T-helper 2 cell (primary cell): ENCODE measurements at places on chromosomes 11 and 22.
A peak's percentile ranks its signal among the peaks of the same experiment; 100 is the strongest.

GRCh38 chr22:29700206-29700899 is 19.4 kb upstream of the CABP7 start:
- no peak for DNase-seq

DNA sequence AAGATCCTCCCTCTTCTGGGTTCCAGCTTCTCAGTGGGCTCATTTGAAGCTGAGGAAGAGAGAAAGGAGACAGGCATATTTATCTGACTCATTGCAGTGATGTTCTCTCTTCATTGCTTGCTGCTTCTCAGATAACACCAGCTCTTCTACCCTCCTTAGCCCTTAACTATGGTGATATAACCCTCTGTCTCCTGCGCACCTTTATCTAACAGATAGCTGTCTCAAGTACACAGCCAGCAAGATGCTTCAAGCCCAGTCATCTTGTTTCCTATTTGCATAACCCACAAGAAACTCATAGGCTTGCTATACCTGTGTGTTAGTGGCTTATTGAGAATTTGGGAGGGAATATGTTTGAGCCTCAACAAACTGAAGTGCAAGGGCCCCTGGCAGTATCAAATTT is 12.6 kb downstream of the PRSS23 start:
- DNase-seq: no peak

DNA sequence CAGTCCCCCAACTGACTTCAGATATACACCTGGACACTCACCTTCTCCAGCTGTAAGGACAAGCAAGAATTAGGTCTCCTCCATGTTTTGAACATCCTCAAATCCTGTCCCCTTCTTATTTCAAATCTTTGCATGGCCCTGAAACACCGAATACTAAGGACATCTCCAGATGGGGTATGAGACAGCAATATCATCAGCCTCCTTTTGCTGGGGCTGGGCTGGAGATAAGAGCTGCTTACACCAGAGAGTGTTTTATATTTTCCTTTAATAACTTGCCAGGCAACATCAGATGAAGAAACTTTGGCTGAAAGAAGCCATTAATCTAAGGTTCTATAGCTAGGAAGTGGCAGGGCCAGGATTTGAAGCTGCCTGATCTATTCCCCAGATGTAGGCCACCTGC is 21.6 kb downstream of the TUG1 start:
- DNase-seq: no peak

- DNase-seq: no peak
Measured at GRCh38 chr11:130055617-130056016, 14.1 kb upstream of the APLP2 start.

GRCh38 chr11:58498464-58498863 is 9.4 kb downstream of the OR5B21 start:
- no peak for DNase-seq

- peak; percentile 26 for DNase-seq
Measured at GRCh38 chr11:118913411-118914125, 12.2 kb downstream of the BCL9L start.

- DNase-seq: no peak
Measured at GRCh38 chr22:37290737-37291136, 8.4 kb downstream of the CYTH4 start.

GRCh38 chr11:101668236-101668635 is 84.4 kb upstream of the TRPC6 start:
- no peak for DNase-seq

DNA sequence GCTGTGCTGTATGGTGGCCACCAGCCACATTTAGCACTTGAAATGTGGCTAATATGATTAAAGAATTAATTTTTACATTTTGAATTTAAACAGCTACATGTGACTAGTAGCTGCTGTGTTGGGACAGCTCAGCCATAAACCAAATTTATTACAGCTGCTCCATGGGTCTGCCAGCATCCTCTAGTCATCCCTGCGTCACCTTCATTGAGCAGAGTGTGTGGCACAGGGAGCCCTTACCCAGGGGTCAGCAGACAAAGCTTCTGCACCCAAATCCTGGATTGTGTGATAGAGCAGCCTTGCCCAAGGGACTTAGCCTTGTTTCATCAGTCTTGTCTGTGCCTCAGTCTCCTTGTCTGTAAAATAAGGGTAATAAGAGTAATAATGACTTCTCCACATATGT is 19.4 kb upstream of the ACCSL start:
- DNase-seq: no peak

DNA sequence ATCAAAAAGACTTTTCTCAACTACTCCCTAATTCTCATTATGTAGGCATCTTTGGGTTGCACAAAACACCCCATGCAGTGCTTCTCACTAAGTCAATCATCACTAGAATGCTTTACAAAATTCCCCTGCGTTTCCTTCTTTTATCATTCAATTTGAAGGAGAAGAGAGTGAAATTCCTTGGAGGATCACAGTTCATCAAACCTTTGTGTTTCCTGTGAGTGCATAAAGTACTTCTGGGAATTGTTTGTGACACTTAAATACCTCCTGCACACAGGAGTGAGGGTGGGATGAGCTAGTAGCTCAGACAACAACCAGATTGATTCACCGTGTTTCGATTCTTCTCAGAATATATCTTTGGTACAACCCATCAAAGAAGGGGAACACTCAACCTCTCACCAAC is 3.7 kb upstream of the OR5AR1 start:
- DNase-seq: no peak

DNA sequence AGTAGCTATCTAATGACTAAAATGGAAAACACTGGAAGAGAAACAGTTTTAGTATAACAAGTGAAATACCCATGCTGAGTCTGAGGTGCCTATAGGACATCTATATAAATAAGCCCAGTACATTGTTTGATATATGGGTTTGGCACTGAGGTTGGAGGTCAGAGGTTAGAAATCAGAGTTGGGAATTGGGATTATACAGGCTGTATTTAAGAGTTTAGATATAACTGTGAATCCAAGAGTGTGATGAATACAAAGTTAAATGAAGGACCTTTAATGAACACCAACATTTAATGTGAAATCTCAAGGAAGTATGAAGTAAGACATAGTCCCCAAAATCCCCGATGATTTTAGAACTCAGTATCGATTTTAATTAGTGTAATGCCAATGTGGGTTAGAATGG is 3.1 kb upstream of the HBD start:
- DNase-seq: no peak

GRCh38 chr11:118251858-118252652 is at the start of gene MPZL3:
TSS of gene MPZL3 (minus strand) at chr11:118252365. CDS start at chr11:118252294, 71 bp downstream.
- peak; percentile 93 for DNase-seq

DNA sequence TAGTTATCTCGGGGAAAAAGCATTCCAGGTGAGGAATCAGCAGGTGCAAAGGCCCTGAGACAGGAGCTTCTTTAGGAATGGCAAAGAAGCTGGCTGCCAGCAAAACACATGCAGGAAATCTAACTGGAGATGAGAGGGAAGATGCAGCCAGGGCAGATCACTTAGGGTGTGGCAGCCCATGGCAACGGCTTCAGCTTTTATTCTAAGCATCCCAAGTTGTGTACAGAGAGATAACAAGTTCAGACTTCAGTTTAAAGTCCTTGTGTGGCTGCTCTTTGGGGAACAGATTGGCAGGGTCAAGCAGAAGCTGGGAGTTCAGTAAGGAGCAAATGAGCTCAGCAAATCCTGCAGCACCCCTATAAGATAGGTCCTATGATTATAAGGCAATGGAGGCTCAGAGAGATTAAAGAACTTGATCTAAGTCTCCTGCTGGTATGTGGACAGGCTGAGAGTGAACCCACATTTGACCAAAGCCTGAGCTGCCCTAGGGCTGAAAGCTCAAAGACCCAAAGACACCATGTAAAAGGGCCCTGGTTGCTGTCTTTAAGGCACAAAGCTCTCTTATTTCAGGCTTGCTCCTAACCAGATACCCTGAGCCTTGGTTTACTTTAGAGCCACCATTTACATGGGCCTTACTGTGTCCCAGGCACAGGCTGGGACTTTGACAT is 466.8 kb downstream of the SOX6 start:
- DNase-seq: no peak

GRCh38 chr11:7376386-7376785 is 108.9 kb upstream of the OLFML1 start:
- DNase-seq: no peak

DNA sequence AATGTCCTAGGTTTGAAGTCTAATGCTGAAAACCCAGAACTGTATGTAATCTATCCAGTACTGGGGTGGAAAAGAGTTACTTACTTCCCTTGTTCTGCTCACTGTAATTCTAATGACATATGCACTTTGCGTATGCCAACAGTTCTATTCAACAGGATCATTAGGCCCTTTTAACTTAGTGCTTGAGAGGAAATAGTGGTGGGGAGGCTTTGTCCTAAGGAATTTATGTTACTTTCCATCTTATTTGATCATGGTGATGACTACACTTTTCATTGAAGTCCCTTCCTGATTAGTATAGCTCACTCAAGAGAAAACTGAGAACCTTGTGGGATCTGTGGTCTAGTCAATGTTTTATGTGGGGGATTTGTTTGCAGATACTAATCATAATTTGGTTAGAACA is 348.2 kb downstream of the GUCY1A2 start:
- DNase-seq: no peak
